ENCODE measurements at places on chromosomes 2 and 18.

GRCh38 chr2:53827398-53828175, 32.2 kb downstream of the GPR75 start:
- no peak for DNase-seq

DNA sequence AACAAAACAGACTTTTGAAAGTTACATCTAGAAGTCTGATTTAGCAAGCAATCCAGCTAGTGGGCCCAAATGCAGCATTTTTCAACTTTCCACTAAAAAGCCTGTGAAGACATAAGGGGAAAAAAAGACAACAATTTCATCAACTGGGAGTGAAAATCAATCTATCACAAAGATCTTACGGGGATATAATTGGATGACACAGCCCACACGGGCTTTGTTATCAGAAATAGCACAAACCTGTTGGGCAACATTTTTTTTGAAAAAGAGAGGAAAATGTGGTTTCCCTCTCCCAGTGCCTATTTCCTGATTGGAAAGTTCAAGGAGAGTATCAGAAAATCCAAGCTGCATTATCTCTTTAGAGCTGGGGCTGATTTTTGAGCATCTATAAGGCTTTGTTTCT, 132.7 kb downstream of the EVA1A start:
- no peak for DNase-seq

DNA sequence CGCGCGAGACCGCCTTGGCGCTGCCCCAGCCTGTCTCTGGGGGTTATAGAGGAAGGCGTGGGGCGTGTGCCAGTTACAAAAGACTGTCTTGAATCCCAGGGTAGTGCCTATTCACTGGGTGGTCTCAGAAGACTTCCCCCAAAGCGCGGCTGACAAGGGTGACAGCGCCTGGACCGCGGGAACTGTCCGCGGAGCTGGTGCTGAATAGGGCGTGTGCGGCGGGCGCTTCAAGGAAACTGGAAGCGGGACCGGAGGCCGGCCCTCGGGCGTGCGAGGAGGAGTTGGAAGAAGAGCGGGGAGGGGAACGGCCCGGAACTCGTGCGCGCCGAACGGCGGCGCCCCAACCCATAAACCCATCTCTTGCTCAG, 2.3 kb downstream of the EGR4 start:
- peak; percentile 68 for DNase-seq

GRCh38 chr18:62327977-62328376, 2.9 kb downstream of the TNFRSF11A start:
- DNase-seq, result no peak

DNA sequence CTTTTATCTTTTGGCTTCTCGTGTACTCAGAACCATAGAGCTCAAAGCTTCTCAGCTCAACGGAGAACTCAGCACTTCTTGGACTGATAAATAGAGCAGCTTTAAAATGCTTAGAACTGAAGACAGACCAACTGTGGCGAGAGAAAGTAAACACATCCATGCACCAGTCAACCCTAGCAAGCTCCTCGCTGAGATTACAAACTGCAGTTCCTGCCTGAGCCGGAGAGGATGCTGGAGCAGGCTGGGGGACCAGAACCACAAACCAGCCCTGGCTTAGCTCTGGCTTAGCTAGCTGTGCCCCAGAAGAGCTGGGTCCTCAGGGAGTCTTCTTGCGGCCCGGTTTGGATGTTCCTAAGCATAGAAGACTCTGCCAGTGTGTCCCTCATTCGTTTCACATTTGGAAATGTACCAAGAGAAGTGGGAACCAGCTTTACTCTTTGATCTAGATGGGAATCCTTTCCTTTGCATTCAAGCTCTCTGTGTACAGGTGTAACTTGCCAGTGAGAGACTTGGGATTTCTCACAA, 5.6 kb downstream of the PAX8 start:
- no peak for DNase-seq

- no peak for DNase-seq
These were observed 647.8 kb upstream of the KLHL29 start for GRCh38 chr2:22737144-22737543.

DNA sequence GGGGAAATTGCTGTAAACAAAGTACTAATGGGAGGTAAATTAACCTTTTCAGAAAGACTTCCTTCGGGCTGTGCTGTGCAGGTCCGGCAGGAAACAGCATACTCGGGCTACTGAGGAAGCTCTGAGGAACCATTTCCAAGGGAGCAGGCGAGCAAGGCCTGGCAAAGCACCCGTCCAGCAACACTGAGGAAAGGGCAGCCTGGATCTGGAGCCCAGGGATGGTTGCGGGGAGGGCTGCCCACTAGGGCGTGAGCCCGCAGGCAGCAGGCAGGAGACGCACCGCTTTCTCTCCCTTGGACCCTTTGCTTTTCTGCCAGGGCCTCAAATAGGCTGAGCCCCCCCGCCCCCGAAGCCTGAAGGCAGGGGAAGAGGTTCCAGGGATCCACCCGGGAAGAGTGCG, 89.5 kb downstream of the SOX11 start:
- no peak for DNase-seq

DNA sequence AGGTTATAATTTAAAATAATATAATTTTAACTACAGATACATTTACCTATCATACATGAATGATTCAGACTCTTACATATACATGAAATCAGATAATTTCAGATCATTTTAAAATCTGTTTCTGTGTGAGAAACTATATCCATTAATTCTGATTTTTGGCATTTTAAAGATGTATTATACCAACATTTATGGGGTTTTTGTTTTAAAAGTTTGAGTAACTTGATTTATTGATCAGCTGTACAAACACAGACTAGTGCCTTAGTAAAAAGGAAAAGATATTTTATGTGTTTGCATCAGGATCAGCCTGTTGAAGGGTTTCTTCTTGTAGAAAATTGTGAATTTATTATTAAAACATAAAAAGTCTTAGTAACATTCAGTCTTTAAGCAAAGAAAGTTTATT, 59.9 kb downstream of the KIAA1328 start:
- no peak for DNase-seq

DNA sequence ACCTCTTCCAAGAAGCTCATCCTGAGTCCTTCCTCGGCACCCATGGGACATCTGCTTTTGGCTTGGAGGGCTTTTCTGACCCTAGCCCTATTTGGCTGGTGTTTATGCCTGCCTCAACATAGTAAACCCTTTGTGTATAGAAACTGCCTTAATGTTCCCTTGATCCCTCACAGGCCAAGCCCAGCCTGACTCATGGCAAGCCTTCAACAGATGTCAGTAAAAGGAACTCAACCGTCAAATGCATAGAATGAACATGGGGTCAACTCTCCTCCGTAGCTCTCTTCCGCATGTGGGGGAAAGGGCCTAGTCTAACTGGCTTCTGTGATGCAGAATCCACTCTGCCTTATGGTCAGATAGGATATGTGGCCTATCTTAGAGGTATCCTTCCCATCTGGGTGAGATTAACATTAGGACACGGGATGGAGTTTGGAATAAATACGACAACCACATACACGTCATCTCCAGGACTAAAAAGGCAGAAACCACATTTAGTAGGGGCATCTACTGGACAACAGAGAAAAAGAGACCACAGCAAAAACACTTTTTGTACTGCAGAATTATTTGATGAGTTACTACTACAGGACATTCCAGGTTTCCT, 2.5 kb upstream of the NPAS2 start:
- no peak for DNase-seq

DNA sequence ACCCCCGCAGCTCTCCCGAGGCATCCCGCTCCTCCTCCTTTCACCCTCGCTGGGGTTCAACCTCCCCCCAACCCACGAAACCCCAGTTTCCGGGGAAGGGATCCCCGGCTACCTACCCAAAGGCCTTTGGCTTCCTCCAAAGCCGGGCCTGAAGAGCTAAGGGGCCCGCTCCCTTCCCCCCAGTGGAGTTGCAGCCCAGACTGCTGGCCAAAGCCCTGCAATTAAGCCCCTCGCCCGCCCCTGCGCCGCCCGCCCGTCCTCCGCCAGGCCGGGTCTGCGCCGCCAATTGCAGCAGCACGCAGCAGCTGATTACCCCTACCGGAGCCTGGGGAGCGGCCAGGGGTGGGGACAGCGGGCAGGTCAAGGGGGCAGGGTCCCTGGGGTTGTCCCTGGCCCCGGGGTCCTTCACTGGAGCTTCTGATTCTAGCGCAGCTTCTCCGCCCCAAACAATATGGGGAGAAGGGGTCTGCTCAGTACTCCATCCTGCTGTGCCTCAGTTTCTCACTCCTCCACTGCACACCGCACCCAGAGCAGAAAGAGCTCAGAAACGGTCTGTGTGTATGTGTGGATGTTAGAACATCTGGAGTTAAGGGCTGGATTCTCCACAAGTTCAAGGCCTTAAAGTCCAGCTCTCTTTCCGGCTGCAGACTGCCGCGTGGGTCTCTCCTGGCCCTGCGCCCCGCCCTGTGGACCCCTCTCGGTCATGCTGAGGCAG, 16.9 kb downstream of the WNT10A start:
- DNase-seq, result no peak

- no peak for DNase-seq
These were observed 5.2 kb downstream of the ZRANB3 start for GRCh38 chr2:135525786-135526185.

DNA sequence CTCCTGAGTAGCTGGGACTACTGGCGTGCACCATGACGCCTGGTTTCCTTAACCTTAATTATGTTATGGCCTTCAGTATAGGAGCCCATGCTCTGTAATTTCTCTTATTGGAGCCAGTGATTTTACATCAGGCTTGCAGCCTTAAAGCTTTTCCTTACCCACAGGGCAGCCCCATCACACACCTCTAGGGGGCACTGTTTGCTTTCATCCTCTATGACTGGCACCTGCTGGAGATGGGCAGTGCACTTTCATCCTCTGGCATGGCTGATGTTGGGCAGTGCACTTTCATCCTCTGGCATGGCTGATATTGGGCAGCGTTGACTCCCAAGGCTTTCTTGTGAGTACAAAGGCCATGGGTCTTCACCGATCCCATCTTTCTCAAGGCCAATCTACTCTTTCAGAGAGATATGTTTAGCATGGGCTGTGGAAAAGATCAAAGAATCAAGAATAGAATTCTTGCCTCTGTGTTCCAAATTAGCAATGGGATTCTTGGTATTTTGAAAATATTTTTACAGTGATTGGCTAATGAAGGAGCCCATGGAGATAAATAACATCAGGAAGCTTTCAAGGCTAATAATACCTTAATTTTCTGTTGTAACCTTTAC, 80.7 kb upstream of the MEX3C start:
- DNase-seq, result peak; percentile 37

- DNase-seq, result no peak
These were observed 37.9 kb downstream of the MTERF4 start for GRCh38 chr2:241064008-241064801.

GRCh38 chr2:197760293-197760657, 24.8 kb downstream of the BOLL start:
- no peak for DNase-seq

- DNase-seq, result no peak
These were observed 46.6 kb downstream of the SLC30A6 start for GRCh38 chr2:32212295-32212694.

DNA sequence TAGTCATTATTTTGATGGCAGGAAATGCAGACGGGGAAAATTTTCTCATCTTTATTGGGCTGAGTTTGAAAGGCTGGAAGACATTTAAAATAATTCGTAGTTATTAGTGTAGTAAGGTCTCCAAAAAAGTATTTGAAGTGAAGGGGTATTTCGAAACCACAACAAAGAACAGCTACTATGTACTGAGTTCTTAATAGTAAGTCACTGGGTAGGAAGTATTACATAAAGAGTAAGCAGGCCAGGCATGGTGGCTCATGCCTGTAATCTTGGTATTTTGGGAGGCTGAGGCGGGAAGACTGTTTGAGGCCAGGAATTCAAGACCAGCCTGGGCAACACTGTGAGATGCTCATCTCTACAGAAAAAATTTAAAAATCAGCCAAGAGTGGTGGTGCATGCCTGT, 113.6 kb downstream of the MEP1B start:
- peak; percentile 60 for DNase-seq

DNA sequence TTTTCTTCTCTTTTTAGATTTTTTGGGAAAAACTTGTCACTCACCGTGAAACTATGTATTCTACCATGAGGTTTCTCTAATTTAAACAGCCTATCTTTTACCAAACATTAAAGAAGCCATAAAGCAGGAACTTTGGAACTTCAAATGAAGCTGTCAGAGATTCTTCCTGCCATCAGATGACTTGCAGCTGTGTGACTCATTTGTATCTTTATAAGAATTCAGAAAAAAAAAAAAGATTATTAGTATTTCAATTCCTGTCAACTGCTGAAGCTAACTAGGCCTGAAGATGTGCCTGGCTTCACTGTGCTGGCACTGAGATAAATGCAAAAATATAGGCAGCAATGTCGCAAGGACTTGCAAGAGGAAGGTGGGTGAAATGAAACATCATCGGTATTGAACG, 1399.1 kb upstream of the PIK3C3 start:
- DNase-seq, result peak; percentile 14

DNA sequence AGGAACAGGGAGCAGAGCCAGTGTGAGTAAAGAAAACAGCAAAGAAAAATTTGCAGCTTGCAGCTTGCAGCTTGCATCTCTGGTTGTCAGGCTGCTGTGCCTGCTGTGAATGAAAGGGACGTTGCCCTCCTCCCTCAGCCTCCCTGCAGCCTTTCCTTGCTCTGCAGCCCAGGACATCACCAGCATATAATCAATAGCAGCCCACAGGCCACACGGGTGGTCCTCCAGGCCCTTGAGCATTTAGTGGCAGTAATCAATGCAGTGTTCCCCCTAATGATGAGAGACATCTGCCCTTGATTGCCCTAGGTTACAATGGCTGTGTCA, 122.2 kb upstream of the TACR1 start:
- DNase-seq, result no peak

- DNase-seq, result no peak
These were observed 89.0 kb upstream of the KCTD1 start for GRCh38 chr18:26637324-26637723.

- peak; percentile 1 for DNase-seq
These were observed 713.1 kb downstream of the CBLN2 start for GRCh38 chr18:71831039-71831438.

DNA sequence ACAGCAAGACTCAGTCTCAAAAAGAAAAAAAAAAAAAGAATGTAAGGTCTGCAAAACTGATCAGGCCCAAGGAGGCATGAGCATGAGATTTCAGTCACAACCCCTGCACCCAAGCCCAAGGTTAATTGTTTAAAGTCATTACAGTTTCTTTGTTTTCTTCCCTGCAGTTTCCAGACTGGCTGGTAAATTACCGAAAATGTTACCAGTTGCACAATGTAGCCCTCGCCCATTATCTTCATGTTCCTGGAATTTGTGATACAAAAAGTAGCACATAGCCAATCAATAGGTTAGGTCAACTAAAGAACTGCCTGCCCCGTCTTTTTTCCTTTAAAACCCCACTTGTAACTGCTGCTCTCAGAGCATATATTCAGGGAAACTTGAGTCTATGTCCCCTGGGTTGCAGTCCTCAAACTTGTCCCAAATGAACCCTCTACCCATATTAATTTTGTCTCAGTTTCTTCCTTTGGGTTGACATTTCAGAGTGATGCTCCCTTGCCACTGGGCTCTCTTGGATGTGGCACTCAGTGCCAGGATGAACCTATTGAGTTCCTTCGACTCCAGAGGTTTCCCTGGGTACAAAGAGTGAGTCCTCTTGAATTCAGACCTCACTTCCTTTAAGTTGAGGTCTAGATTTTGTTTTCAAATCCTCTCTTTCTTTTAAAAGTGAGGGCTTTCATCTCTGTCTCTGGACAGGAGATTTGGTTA, 216.2 kb upstream of the HS6ST1 start:
- peak; percentile 26 for DNase-seq
